NCI-H2081 treated with DMSO at 0.1 percent for 48 hours (cell line): ENCODE measurements at places on chromosomes 1 and 21.

GRCh38 chr1:94067196-94067595 is 53.8 kb downstream of the ABCA4 start:
- no peak for DNase-seq

DNA sequence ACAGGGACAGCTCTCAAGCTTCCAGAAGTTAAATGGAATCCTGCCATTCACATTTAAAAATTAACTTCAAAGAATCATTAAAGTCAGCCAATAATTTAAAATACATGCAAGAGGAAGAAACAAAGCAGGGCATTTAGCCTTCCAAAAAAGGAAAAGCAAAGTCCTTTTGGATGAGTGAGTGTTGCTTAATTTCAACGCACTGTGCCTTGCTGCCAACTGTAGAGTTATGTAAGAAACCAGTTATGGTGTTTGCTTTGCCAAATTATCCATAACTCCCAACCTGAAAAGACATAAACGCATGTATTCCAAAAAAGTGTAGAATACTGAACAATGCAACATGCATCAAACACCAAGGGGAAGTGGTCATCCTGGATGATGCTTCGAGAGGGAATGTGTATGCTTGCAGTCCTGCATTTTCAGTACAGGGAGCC is 16.1 kb upstream of the KCNE1 start:
- no peak for DNase-seq

- no peak for DNase-seq
Measured at GRCh38 chr1:18682375-18682774, 51.7 kb downstream of the PAX7 start.

DNA sequence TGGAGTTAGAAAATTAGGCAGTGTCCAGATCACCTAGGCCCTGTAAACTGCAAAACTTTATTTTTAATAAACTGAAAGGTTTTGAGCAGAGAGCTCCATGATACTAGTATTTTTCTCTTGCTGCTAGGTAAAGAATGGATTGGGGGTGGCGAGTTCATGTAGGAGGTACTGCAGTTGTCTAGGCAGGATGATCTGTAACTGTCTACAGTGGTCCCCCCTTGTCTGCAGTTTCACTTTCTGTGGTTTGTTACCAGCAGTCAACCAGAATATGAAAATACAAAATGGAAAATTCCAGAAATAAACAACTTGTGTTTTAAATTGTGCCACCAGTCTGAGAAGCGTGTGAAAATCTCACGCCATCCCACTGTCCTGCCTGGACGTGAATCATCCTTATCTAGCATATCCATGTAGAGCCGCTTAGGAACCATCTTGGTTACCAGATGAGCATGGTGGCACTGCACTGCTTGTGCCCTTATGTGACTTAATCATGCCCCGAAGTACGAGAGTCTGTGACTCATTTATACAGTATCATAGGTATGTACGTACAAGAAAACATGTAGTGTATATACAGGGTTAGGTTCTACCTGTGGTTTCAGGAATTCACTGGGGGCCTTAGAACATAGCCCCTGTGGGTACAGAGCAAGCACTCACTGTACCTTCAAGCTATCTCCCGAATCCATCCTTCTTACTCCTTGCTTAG is 94.2 kb downstream of the AHCTF1 start:
- no peak for DNase-seq

GRCh38 chr1:202561726-202562443 is 148.4 kb downstream of the SYT2 start:
- no peak for DNase-seq

GRCh38 chr1:223617323-223618070 is 48.0 kb downstream of the CAPN8 start:
- no peak for DNase-seq
